Fibroblast of lung (primary cell): ENCODE measurements at places on chromosomes 2 and 18. TPM values are rescaled to one million over a fixed set of nuclear protein-coding genes. Genes with fewer than 3 reads are reported as not detected.

The VIL1 gene
- total RNA-seq: not detected in 2 replicates

The MXD1 gene
- total RNA-seq: 7.7 and 8.4 TPM in 2 replicates

The ABCG5 gene
- total RNA-seq: not detected in 2 replicates

The RAB17 gene
- total RNA-seq: 0.17 and 0.26 TPM in 2 replicates

The LRATD1 gene
- total RNA-seq: 0.51 and 0.99 TPM in 2 replicates

The MAP2 gene
- 15.7 and 51.0 TPM in 2 replicates for total RNA-seq

The TTR gene
- not detected in 2 replicates for total RNA-seq

The XPO1 gene
- 297 and 348 TPM in 2 replicates for total RNA-seq

The THOC1 gene
- 33.9 and 35.2 TPM in 2 replicates for total RNA-seq

The TXNDC2 gene
- not detected in 2 replicates for total RNA-seq

The PIEZO2 gene
- total RNA-seq: 6.6 and 32.9 TPM in 2 replicates

The PROKR1 gene
- not detected in 2 replicates for total RNA-seq

The GALR1 gene
- not detected in 2 replicates for total RNA-seq

The RGPD3 gene
- 0.17 and 0.26 TPM in 2 replicates for total RNA-seq

The EIPR1 gene
- total RNA-seq: 15.2 and 22.3 TPM in 2 replicates

The CXCR2 gene
- total RNA-seq: not detected in 2 replicates

The OTX1 gene
- 0.17 TPM in 1 of 2 replicates, not detected in the other for total RNA-seq

The HOXD4 gene
- not detected in 2 replicates for total RNA-seq

The DCDC2C gene
- total RNA-seq: not detected in 2 replicates

The TNFAIP6 gene
- total RNA-seq: 33.1 and 53.8 TPM in 2 replicates

The PKP4 gene
- total RNA-seq: 32.6 and 56.3 TPM in 2 replicates

The GPR39 gene
- total RNA-seq: 0.26 and 1.3 TPM in 2 replicates

The SPR gene
- 23.3 and 25.9 TPM in 2 replicates for total RNA-seq

The ZSWIM2 gene
- total RNA-seq: under 0.01 TPM in 1 of 2 replicates, not detected in the other

The FOXI3 gene
- not detected in 2 replicates for total RNA-seq

The CTNNA2 gene
- not detected in 2 replicates for total RNA-seq

The NAT8 gene
- not detected in 2 replicates for total RNA-seq

The CHRNG gene
- total RNA-seq: not detected in 2 replicates

The SLC14A1 gene
- total RNA-seq: 2.3 and 31.0 TPM in 2 replicates

The SUMO1 gene
- 97.3 and 107 TPM in 2 replicates for total RNA-seq

The AAMP gene
- 110 and 139 TPM in 2 replicates for total RNA-seq

The ITGB6 gene
- total RNA-seq: not detected in 2 replicates

The VWC2L gene
- total RNA-seq: not detected in 2 replicates

The RPRM gene
- total RNA-seq: not detected in 2 replicates
